ENCODE measurements at places on chromosomes 3 and 15.

- DNase-seq, result peak; percentile 53
Measured at GRCh38 chr3:120567370-120568201, 28.6 kb upstream of the NDUFB4 start.

GRCh38 chr15:62896380-62896866, 146.1 kb upstream of the TPM1 start:
- no peak for DNase-seq

DNA sequence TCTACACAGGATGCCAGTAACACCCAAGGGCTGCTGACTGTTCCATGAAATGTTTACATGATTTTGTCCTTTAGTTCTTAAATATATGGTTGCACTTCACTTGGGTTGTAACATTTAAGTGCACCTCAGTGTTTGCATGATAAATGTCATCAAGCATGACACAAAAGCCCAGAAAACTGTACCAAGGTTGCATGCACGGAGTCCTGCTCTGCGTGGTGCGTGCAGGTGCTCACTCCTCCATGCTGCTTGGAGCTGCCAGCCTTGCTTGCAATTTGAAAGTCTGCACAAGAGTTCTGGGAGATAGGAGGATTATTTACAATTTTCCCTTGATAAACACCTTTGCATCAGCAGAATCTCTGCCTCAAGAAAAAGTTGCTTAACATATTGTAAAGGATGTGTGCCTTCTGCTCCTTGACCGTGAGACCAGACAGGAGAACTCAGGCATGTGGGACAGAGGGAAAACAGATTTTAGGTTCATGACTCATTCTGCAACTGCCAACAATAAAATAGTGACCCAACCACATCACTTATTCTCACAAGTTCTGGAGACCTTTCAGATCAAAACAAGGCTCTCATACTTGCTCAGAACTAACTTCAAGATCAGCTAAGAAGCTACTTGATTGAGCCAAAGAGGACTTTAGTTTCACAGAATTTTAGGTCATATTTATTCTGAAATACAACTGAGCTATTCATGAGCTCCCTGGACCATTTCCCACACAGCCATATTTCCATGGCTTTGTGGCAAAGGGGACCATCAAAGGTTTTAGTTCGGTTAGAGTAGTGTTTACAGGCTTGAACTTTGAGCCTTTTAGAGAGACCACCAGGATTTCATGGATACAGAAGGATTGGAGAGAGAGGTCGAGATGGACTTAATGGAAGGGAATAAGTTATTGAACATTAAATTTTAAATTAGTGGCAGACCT, 128.4 kb upstream of the ZBED2 start:
- no peak for DNase-seq

DNA sequence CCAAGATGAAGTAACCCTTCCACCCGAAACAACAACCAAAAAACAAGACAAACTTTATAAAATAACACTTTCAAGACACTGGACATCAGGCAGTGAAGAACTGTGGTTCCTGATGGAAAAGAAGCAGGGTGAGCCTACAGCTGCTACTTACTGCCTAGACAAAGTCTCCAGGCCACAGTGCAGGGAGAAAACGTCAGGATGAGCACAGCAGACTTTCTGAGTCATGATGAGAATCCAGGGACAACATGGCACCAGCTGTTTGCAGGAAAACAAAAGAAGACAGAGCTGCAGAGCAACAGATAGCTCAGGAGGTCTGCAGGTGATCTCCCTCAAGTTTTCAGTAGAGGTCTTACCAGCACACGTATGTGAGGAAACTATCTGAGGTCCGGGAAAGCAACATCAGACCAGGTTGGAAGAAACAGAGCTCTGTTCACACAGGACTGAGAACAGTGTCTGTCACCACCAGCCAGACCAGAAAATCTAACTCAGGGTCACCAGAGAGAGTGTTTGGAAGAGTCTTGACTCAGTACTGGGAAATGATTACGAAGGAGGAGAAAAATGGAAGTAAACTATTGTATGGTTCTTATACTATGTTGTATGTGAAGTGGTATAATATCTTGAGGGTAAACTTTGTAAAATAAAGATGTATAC, 108.9 kb downstream of the ANO10 start:
- DNase-seq, result no peak

GRCh38 chr3:184337399-184337714, at the start of gene FAM131A:
FAM131A (plus strand) TSS chr3:184337600; CDS start chr3:184337631, 31 bp downstream.
- no peak for DNase-seq

DNA sequence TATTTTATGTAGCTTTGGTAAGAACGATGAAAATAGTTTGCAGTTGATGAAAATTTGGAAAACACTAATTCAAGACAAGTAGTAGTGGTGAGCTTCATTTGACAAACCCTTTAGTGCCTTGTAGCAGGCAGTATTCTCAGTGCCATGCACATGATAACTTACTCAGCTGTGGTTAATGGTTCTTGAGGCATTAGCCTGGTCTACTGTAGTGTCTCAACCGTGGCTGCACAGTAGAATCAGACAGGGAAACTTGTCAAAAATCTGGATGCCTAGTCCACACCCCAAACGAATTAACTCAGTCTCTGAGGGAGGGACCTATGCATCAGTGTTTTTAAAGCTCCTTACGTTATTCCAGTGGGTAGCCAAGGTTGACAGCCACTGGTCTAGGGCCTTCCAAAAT, 45.4 kb downstream of the PSMD6 start:
- DNase-seq, result no peak

GRCh38 chr3:177589041-177589650, 391.9 kb upstream of the TBL1XR1 start:
- no peak for DNase-seq

DNA sequence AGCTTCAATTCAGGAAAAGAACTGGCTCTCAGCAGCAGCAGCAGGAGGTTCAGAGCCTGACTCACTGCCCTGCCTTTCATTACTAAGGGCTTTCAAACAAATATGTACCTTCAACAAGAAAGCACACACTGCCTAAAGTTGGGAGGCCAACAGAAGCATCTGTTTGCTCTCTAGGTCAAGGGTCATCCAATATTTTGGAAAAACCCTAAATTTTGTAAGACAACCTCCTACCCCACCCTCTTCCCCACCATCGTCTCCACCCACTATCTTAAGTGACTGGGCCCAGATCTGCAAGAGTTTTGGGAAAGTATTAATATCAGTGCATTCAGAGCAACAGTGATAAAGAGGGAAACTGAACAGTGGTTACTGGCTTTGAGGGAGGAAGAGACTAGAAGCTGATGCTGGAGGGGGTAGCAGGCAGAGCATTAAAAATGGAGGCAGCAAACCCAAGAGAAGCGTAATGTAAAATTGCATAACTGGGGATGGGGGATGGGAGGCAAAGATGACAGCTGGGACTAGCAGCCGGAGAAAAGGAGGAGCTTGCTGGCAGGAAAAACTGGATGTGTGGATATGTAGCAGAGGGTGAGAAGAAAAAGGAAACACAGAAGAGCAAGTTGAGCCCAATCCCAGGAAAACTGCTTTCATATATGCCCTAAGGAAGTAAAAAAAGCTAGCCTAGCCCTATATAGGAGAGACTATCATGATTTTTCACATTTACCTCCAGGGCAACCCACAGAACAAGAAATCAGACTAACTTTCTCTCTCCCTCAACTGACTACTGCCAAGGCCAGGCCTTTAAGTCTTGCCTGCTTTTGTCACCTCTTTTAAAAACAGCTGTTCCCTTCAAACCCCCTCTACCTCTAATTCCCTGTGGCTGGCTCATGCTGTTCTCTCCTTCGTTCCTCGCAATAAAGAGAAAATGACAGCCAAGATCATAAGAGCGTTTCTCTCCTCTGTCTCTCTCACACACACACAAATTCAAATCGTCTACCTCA, 31.4 kb downstream of the NPTN start:
- peak; percentile 8 for DNase-seq

DNA sequence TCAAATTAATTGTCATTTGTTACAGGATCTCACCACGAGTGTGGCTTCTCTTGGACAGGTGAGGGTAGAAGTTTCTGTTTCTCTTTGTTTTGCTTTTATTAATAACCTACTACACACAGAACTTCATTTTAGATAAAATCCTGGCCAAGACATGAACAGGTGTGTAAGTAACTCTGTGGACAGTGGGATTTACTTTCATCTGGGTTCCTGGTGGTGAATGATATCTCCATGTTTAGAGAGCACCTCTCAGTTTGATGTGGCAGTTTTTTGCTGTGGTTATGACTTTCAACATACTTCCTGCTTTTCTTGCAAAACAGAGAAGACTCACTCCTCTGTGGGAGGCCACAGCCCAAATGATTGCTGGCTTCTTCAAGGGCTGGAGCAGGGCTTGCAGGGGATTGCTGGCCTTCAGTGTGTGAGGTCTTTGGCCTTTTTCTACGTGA, 71.1 kb upstream of the XCR1 start:
- peak; percentile 99 for DNase-seq

DNA sequence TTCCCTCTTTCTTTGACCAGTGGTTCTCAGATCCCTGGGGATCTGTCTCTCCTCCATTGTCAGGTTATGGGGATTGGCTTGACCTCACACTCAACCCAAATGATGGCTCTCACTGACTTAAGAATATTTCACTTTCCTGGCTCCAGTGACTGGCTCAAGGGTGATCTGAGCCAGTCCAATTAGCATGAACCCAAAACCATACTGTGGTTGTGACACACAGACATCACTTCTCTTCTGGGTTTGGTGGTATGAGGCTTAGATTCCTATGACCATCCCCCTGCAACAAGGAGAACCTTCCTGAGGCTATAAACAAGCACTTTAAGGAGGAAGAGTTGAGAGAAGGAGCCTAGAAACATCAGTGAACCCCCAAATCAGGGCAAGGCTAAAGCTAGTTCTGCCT, 85.8 kb downstream of the KCNAB1 start:
- no peak for DNase-seq

GRCh38 chr3:173078525-173078924, 62.5 kb downstream of the SPATA16 start:
- DNase-seq, result no peak

DNA sequence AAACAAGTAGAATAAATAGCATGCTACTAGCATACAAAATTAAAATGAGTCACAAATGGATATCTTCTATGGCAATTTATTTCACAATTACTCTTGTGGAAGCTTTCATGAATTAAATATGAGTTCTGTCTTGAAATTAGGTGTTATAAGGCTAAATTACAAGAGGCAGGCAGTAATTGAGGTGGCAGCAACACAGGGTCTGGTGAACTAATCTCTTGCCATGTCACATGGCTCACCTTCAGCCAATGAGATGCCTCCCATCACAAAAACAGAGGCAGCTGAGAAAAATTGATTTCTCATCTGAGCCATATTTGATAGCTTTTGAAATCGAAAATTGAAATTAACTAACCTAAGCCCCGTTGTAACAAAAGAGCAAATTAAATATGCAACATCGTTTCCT, 268.8 kb downstream of the NR2F2 start:
- no peak for DNase-seq

GRCh38 chr3:155049959-155050358, 30.2 kb upstream of the MME start:
- DNase-seq, result no peak

- DNase-seq, result no peak
Measured at GRCh38 chr3:33034601-33035000, 62.3 kb downstream of the GLB1 start.

DNA sequence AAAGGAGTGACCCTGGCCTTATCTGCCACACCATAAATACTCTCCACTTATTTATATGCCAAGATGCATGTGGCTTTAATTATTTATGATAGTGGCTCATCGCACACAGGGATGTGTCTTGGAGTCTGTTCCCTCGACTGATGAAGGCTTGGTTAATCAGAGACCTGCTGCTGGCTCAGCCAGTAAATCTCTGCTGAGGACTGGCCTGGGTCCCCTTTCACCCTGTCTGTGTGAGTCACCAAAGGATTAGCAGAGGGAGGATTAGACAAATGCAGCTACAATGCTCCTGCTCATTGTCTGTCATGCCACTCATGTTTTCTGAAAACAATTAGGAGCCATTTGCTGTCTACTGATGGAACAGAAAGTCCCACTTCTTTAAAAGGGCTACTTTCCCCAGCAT, 226.8 kb downstream of the NTRK3 start:
- no peak for DNase-seq

GRCh38 chr3:167274141-167274874, 105.8 kb downstream of the ZBBX start:
- no peak for DNase-seq

- no peak for DNase-seq
Measured at GRCh38 chr3:160616716-160617115, 51.3 kb upstream of the KPNA4 start.

DNA sequence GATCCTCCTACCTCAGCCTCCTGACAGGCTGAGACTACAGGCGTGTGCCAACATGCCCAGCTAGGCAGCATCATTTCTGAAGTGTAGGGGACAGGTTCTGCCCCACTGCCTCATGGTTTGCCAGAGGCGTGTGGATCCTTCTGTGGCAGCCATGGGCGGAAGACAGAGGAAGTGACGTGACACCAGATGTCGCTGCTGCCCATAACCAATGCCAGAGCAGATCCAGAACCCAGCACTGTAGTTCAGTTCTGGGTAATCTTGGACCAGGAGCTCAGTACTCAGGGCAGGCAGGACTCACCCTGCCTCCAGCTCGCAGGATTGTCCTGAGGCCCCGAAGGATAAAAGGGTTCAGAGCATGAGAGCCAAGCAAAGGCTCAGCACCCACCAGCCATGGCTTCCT, 8.2 kb downstream of the RBPMS2 start:
- DNase-seq, result no peak

DNA sequence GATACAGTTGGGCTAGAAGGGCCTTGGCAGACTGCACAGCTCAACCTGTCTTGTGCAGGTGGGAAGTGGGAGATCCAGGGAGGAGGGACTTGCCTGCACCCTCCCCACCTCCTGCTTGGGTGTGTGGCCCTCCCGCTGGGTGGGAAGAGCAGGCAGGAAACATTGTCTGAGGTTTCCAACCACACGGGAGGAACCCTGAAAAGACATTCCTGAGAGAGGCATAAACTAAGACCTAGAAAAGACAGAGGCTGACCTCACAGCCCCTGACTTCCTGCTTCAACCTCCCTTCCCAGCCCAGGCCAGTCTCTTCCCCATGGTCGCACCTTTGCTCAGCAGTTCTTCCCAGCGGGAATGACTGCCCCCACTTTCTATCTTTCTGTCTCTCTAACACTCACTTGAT, 46.3 kb upstream of the INSYN1 start:
- peak; percentile 10 for DNase-seq

DNA sequence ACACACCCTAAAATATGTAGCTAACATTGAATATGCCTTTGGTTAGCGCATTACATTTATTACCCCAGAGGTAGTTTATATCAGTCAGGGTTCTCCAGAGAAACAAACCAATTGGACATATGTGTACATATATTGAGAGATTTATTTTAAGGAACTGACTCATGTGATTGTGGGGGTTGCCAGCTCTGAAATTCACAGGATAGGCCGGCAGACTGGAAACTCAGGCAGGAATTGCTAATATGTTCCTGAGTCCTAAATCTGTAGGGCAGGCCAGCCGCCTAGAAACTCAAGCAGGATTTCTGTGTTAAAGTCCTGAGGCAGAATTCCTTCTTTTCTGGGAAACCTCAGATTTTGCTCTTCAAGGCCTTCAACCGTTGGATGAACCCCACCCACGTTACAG, 189.7 kb downstream of the CDIN1 start:
- DNase-seq, result no peak

GRCh38 chr15:70351941-70352774, 254.4 kb upstream of the TLE3 start:
- no peak for DNase-seq

GRCh38 chr3:169362301-169362700, 301.2 kb downstream of the MECOM start:
- no peak for DNase-seq

All from NB4 (cell line).